ENCODE measurements at places on chromosomes 6 and 20. TPM values are rescaled to one million over a fixed set of nuclear protein-coding genes. Genes with fewer than 3 reads are reported as not detected.

The PYGB gene
- total RNA-seq = 94.5 TPM

The GSTA2 gene
- not detected for total RNA-seq

The OR2H1 gene
- not detected for total RNA-seq

The TFAP2C gene
- 1.8 TPM for total RNA-seq

The GHRH gene
- not detected for total RNA-seq

The PPP1R3G gene
- total RNA-seq = 1.3 TPM

The KIF25 gene
- total RNA-seq = not detected

The STK4 gene
- 19.0 TPM for total RNA-seq

The CST7 gene
- total RNA-seq = not detected

Data from smooth muscle cell of the coronary artery (primary cell).